ENCODE measurements at places on chromosomes 5 and 9.

DNA sequence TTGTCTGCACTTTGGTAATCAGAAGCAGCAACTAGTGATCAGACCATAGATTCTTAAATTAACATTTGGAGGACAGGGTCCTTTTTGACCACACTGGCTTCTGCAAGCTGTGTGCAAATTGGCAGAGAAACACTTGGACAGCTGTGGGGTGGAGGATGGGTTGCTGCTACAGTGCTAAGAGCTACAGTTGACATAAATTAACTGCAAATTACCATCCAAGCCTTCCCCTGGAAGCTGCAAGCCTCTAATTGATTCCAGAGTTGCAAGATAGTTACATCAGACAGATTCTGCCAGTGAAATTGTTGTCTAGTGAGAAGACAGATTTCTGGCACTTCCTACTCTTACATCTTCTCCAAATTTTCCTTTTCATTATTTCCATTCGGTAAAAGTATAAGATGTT, 517.7 kb downstream of the DIRAS2 start:
- no peak for DNase-seq

DNA sequence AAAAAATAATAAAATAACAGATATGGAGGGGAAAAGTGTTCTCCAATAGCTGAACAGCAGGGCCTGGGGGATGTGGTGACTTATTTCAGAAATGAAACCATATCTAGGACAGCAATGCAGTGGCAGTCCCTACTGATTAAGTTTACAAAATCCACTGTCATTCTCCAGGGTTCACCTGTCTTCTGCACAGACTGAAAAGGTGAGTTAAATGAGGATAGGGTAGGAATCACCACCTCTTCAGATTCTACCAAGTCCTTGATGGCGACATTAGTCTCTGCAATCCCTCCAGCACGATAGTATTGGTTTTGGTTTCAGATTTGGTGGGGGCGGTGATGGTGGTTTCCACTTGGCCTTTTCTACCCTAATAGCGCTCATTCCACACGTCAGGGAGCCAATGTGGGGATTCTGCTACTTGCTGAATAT, 32.3 kb upstream of the NPM1 start:
- DNase-seq: no peak

GRCh38 chr5:176144508-176144907, 93.7 kb upstream of the SIMC1 start:
- DNase-seq: no peak

DNA sequence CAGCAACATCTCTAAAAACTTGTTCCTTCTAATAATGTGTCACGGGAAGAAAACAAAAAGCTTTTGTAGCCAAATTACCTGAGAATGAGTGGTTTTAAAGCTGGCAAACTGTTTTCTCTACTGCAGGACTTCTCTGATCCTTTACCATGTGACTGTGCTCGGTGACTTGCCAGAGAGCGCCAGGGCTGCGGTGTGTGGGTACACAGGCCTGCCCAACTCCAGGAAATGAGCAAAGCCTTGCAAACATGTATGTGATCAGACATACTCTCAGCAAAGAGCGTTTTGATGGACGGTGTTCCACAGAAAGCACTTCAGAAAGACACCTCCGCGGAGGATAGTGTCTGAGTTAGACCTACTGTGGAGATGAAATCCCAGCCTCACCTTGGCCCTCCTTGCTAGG, 157.3 kb downstream of the SPOCK1 start:
- DNase-seq: no peak

GRCh38 chr5:11105696-11106095, 344.7 kb upstream of the DAP start:
- DNase-seq: no peak

- no peak for DNase-seq
These were observed 742.8 kb downstream of the CDH9 start for GRCh38 chr5:26295541-26295940.

GRCh38 chr5:71528206-71528605, 58.9 kb upstream of the MCCC2 start:
- DNase-seq: no peak

DNA sequence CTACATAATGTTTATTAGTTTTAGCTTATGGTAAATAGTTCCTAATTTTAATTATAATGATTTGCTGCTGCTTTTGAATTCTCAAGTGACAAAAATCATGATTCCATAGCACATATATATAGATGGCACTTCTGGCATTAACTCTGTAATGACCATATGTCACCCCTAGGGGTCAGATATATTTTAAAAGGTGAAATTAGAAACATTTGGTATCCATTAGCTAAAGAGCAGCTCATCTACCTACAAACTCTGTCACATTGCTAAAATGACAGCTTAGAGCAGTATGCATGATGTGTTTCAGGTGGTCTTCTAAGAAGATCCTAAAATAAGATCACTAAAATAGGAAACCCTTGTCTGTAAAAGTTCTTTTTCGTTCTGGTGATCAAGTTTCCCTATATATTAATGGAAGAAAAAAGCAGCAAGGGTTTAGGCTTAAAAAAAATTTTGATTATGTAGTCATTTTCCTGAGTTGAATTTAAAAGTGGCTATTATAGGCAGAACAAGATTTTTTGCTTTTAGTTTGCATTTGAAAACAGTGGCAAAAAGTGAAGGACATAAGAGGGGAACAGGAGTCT, 157.7 kb upstream of the POU5F2 start:
- DNase-seq: no peak

GRCh38 chr5:61507232-61507631, 175.2 kb downstream of the ZSWIM6 start:
- DNase-seq: no peak

GRCh38 chr9:72579190-72579589, 57.8 kb downstream of the TMC1 start:
- no peak for DNase-seq

DNA sequence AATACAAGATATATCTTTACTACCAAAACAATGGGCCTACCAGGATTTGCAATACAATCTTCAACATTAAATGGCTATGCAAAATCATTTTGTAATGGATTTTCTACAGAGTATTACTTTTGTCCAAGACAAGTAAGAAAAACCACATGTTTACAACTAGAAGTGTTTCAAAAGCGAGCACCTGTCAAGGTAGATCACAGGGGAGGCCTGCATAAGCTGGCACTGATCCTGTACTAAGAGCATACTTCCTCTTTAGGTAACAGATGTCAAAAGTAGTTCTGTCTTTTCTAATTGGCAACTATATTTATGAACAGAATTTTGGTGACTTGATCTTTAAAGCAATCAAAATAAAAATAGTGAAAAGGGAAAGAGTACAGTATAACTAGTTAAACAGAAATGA, 249.0 kb downstream of the MLLT3 start:
- DNase-seq: no peak

- DNase-seq: no peak
These were observed 67.3 kb upstream of the STK32A start for GRCh38 chr5:147167529-147167928.

DNA sequence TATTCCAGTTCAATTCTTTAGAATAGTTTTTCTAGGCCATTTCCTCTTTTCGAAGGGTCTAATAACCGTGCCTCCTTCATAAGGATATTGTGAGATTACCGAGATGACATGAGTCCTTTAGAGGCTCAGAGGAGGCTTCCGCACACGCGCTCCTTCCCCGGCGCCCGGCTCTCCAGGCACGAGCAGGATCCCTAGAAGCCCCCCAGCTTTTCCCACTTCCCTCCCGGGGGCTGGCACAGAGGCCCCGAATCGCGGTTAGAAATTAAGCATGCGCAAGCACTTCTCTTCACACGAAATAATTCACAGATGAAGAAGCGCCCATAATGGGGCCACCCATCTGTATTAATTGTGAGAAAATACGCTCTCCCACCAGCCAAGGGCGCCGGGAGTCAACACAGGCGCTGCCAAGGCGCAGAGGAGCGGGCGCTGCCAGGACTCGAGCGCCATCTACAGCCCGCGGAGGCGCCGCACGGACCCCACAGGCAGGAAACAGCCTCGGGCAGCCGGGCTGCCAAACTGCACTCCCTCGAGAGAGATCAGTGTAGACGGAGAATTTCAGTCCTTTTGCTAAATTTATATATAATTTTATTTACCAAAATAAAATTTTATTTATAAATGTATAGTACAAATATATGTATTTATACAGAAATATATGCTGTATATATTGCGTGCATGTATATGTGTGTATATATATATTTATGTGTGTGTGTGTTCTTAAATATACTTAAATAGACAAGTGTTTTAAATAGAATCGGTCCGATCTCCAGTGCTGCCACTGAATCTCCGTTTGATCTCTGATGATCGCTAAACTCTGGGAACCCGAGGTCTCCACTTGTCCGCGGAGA, 258.1 kb upstream of the NFIL3 start:
- DNase-seq: peak; percentile 26

DNA sequence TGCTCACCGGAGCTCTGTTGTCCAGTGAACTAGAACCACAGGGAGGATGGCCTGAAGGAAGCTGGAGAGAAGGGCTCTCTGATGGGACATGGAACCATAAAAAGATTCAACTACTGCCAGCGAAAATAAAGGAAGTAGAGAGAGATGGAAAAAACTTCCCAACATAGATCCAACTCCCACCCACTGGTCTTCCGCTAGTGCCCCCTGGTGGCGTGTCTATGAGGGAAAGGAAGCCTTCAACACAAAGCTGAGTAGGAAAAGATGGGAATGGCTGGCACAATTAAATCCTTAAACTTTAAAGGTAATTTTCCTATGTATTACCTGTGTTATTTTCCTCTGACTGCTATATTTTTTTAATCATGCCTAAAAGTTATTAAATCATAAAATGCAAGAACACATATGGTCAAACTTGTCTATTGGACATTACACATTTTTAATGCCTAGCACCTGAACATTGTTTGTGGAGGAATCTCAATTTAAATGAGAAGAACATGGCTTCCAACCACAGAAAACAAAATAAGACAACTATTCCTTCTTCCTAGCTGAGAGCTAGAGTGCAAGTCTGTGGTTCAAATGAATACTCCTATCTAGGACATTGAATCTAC, 51.5 kb downstream of the CEP120 start:
- DNase-seq: peak; percentile 4

DNA sequence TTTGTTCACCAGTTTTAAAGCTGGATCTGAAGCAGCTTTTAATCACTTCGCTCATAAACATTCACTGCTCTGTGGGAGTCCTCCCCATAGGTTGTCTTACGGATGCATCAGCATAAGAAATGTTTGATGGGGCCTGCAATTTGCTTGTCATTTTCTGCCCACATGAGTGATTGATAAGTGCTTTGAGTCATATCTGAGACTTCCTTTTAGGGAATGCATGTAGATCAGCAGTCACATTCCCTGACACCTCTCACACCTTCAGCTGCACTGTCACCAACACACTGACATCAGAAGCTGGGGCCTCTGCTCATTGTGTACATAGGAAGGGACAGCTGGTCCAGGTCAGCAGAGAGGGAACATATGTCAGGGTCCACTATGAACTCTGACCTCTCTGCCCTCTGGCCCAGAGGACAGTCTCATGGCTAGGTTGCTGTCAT, 84.1 kb upstream of the SPATA31D4 start:
- DNase-seq: no peak

- peak; percentile 19 for DNase-seq
These were observed 36.7 kb downstream of the MTREX start for GRCh38 chr5:55344392-55344992.

DNA sequence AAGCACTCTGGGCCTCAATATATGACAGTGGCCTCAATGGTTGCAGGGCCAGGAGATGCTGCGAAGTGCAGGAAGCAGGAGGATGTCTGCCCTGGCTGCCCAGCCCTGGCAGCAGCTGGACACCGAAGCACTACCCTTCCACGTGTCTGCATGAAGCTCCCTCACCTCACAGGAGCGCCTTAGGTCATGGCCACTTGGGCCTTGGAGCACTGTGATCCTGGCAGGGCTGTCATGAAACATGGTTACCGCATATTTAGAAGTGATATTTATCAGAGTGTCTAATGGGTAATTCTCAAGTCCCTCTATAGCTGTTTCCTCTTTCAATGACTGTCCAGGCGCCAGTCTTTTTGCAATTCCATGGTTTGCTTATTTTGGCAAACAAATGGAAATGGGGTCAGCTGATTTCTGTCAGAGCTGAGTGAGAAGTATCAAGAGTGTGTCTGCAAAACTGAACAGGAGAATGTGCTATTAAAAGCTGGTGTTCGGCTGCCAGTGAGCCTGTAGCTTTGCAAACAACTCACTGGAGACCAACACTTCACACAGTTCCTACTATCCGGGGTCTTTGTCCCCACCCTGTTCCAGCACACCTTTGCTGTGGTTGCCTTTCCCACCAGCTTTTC, 285.9 kb downstream of the KIF4B start:
- DNase-seq: no peak

DNA sequence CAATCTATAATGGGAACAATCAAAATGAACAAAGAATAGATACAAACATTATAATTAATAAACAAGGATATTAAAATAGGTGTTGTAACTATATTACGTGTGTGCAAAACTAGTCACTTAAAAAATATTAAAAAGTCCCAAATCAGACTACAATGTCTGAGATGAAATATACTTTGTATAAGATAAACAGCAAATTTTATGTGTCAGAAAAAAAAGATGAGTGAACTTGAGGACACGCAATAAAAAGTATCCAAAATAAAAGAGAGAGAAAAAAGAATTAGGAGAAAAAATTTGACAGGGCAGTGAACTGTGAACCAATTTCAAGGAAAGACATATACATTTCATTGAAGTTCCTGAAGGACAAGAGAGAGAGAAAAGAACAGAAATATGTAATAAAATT, 37.0 kb downstream of the AGTPBP1 start:
- no peak for DNase-seq

GRCh38 chr5:115666023-115666422, 40.2 kb upstream of the TMED7 start:
- no peak for DNase-seq

DNA sequence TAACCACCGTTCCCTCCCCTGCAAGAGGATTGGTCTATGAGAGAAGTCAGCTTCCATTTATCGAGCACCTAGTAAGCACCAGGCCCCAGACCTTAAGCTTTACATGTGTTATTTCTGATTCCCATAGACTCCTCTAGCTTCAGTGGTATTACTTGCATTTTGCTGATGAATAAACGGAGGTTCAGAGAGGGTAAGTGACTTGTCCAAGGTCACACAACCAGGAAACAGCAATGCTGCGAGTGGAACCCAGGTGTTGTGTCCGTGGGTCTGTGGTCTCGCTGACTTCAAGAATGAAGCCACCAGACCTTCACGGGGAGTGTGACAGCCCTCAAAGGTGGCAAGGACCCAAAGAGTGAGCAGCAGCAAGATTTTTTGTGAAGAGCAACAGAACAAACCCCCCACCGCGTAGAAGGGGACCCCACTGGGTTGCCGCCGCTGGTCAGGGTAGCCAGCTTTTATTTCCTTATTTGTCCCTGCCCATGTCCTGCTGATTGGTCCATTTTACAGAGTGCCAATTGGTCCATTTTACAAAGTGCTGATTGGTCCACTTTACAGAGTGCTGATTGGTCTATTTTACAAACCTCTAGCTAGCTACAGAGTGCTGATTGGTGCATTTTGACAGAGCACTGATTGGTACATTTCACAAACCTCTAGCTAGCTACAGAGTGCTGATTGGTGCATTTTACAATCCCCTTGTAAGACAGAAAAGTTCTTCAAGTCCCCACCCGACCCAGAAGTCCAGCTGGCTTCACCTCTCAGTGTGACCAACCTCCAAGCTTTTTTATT, 29.1 kb upstream of the KCNIP1 start:
- no peak for DNase-seq

GRCh38 chr9:129010267-129010975, 17.7 kb downstream of the SH3GLB2 start:
- no peak for DNase-seq

- peak; percentile 49 for DNase-seq
These were observed 544 bp upstream of the ERCC6L2 start for GRCh38 chr9:95874989-95875304.

GRCh38 chr5:54390015-54390414, 65.5 kb upstream of the HSPB3 start:
- DNase-seq: no peak

Data from stimulated activated CD8-positive, alpha-beta memory T cell treated with anti-CD3 and anti-CD28 coated beads, Interleukin-2, amount 100 ng/mL, for 1 hour (primary cell).